Fibroblast of villous mesenchyme (primary cell): ENCODE measurements at places on chromosomes 7 and 10. TPM values are rescaled to one million over a fixed set of nuclear protein-coding genes. Genes with fewer than 3 reads are reported as not detected.

ADRA2A gene
- total RNA-seq: 0.32 and 3.0 TPM in 2 replicates

- no peak for DNase-seq
These were observed 752 bp downstream of the DRGX start for GRCh38 chr10:49394933-49395740.

DNA sequence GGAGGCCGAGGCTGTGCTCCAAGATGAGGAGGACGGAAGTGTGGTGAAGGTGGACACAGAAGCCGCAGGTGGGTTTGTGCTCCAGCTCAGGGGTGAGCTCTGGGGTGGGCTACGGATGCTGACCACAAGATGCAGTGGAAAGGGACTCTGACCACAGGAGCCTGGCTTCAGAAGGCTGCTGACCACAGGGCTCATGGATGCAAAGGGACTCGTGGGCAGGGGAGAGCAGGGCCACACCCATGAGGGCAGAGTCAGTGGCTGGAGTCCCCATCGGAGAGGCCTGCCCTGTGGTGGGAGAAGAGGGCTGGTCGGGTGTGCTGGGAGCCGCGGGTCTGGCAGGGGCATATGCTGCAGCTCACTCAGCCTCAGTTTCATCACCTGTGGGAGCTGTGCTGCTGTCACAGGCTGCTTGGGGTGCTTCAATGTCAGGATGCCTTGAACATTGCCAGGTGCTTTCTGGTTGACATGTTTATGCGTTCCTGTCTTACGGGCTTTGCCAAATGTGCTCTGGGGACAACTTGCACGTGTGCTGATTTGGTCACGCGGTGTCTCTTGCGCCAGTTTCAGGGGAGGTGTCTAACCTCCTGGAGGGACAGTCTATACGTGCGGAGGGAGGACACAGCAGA lies 13.7 kb downstream of the SCART1 start:
- no peak for DNase-seq

GRCh38 chr10:22322641-22323160 lies 1.8 kb downstream of the BMI1 start:
- no peak for DNase-seq

- no peak for DNase-seq
These were observed 750.7 kb downstream of the NRG3 start for GRCh38 chr10:82625512-82626189.

- no peak for DNase-seq
These were observed 214.7 kb downstream of the DNAJB6 start for GRCh38 chr7:157551325-157552070.

GRCh38 chr10:47051741-47052238 lies 140.6 kb downstream of the PTPN20 start:
- no peak for DNase-seq

GRCh38 chr10:61186408-61186807 lies 242.4 kb upstream of the RHOBTB1 start:
- no peak for DNase-seq
